ENCODE measurements at places on chromosomes 2 and 18.

DNA sequence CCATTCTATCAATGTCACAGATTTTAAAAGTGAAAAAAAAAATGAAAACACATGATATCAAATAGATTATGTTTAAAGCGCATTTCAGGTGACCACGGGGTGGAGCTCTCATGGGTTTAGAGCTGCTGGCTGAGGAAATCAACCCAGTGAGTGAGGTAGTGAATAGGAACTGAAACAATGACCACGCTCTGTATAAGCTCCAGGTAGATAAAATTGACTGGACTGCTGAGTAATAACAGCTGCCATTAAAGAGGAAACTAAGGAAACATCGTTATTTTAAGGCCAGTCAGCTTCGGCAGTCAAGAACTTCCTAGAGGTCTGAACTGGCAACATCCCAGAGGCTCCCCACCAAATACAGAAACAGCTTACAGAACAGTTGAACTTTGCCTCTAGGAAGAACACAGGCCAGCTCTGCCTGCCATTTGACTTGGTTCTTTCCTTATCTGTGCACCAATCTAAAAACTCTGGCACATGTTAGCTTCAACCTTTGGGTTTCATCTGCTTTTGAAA, 185.9 kb downstream of the PDE1A start:
- peak; percentile 8 for DNase-seq

DNA sequence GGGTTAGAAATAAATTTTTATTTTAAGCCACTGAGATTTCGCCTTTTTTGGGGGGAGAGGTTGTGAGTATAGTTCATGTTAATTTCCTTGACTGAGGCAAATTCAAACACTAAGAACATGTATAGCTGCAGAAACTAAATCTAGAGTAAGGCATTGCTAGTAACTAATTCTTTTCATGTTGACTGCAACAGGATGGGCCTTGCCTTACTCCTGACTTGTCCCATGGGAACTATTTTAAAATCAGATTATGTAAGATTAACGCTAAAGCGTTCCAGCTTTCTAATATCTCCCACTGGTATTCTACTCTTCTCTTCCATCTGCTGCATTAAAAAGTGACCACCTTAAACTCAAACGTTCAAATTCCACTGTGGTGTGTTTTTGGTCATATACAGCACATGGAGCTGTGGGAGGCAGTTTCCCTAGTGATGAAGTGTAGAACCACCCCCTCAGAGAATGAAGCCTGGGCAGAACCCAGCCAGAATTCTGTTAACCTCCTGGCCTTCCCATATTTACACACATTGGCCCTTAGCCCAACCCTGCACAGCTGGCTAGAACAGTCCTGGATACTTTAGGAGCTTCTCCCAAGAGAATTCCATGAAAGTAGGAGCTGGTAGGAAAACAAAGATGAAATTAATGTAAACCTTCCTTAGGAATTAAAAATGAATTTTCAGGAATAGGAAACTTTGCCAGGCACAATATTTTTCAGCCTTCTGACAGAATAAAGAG, 687.8 kb downstream of the SLC4A3 start:
- no peak for DNase-seq

- no peak for DNase-seq
Observed at GRCh38 chr18:22368021-22368420, 49.7 kb downstream of the CTAGE1 start.

DNA sequence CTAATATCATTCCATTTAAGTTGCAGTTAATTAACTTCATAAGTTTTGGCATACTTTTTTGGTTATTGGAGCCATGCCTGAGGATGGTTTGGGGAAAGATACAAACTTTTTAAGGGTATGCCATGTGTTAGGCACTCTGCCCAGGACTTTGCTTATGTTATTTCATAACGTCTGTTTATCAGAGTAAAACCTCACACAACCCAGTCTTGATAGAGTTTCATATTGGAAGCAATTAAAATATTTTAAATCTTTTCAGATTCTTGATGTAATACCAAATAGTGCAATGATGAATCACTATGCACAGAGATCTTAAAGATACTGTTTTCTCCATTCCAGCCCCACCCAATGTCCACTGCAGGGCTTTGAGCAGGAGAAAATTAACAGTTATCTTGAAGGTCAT, 529.1 kb upstream of the HNMT start:
- no peak for DNase-seq

DNA sequence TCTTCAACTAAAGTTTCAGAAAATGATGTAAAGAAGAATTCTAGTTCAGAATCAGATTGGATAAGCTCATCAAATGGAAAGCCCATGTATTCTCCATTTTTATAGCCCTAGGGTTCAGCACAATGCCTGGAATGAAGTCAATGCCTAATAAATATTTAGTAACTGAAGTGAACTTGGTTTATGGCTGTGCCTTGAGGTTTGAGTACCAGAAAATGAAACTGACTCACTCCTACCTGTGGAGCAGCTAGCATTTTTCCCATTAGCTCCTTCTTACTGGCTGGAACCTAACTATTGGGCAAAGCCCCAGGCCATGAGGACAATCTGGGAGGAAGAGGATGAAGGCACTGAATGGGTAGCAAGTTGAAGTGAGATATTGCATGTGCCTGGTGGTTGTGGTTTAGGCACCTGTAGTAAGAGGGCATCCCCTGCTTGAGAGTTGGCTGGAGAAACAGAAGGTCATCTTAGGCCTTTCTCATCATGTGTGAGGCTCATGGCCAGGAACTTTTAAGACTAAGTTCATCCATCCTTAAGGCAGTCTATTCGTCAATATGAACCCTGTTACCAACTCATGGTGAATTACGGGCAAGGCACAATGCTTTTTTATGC, 85.0 kb upstream of the LYPD1 start:
- no peak for DNase-seq

GRCh38 chr18:26386002-26386401, 159.8 kb downstream of the TAF4B start:
- no peak for DNase-seq

- no peak for DNase-seq
Observed at GRCh38 chr2:100197631-100198153, 55.3 kb upstream of the AFF3 start.

GRCh38 chr2:129885735-129886134, 93.7 kb upstream of the RAB6C start:
- DNase-seq: no peak

- no peak for DNase-seq
Observed at GRCh38 chr2:72210470-72210869, 62.8 kb upstream of the CYP26B1 start.

DNA sequence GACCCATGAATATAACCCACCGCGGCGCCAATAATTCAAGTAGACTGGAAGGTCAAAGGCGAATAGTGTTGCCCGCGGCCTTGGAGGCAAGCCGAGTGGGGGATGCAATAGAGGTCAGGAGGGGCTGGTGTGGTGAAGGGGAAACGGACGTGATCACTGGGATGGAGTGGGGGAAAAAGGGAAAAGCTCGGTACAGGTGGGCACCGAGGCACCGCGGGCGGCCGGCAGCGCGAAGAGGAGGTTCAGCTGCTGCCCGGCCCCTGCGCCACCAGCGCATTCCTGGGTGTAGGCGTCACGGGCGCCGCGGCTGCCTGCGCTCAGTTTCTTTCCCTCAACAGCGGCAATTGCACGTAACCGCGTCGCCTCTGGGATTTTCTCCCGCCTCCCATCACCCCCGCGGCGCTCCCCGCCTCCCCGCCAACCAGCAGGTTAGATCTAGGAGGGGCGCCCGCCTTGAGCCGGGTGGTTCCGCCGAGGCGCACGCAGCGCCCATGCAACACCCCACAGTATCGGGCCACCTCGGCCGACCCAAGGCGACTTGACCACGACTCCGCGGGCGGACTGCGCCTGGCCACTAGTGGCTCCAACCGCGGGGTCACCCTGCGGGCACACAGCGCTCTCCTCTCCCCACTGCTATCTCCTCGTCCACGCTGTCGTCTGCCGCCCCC, 1.5 kb downstream of the RND3 start:
- DNase-seq: no peak

GRCh38 chr2:23390152-23390551, 5.2 kb downstream of the KLHL29 start:
- no peak for DNase-seq

All from CD4-positive, alpha-beta T cell treated with Interleukin-6 for 4 hours (primary cell).